ENCODE measurements at places on chromosomes 5 and 9.

GRCh38 chr5:111472579-111472978 lies 39.8 kb downstream of the STARD4 start:
- DNase-seq = no peak

DNA sequence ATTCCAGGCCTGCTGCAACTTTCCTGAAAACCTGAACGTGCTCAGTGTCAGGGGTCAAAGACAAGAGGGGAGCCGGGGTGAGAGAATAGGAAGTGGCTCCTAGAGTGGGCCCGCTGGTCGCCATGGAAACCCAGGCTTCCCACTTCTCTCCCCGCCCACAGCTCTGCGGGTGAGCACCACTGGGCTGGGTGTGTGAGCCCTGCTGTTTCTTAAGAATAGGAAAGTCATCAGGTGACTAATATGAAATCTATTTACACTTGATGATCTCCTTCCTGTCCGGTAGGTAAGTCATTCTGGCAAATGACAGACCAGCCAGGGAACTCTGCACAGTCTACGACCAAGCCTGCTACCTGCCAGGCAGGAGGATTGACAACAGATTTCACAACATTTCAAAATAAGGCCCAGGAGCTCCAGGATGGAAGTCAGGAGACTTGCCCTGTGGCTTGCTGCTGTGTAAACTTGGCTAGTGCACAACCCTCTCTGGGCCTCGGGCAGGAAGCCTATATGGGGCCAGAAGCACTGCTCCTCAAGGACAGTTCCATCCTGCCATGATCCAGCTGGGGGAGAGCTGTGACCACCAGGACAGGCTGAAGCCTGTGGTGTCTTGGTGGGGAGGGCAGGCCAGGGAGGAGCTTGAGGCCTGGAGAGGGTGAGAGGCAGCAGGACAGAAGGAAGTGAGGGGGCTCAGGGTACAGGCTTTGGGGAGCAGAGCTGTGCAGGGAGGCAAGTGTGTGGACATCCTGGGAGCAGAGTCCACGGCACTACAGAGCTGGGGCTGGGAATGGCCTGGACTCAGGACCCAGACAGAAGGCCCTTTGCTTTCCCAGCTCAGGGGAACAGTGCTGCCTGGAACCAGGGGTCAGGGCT lies 60.6 kb downstream of the SHB start:
- no peak for DNase-seq

GRCh38 chr5:39992617-39993202 lies 567.9 kb upstream of the DAB2 start:
- DNase-seq = no peak

DNA sequence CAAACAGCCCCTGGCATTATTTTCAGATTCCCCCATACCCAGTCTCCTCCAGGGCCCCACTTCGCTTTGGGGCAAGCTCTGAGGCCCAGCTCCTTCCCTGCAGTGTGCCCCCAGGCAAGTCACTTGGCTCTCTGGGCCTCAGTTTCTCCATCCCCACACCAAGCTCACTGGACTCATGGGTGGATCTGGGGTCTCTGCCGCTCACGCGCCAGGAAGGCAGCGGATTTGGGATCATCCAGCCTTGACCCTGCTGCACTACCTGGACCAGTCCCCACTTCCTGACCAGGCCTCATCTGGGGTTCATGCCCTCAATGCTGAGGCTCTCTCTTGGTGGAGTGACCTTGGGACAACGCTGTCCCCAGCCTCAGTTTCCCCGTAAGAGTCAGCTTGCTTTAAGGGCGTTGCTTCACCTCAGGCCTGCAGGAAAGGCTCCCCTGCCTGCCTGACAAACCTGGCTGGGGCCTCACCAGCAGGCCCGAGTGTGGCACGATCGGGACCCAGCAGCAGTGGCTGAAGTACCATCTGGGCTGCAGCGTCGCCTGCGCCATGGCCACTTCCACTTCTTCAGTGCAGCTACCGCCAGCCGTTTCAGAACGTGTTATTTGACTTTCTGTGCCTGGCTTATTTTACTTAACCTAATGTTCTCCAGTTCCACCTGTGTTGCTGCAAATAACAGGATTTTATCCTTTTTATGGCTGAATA lies 519.6 kb upstream of the SEMA6A start:
- DNase-seq = no peak

DNA sequence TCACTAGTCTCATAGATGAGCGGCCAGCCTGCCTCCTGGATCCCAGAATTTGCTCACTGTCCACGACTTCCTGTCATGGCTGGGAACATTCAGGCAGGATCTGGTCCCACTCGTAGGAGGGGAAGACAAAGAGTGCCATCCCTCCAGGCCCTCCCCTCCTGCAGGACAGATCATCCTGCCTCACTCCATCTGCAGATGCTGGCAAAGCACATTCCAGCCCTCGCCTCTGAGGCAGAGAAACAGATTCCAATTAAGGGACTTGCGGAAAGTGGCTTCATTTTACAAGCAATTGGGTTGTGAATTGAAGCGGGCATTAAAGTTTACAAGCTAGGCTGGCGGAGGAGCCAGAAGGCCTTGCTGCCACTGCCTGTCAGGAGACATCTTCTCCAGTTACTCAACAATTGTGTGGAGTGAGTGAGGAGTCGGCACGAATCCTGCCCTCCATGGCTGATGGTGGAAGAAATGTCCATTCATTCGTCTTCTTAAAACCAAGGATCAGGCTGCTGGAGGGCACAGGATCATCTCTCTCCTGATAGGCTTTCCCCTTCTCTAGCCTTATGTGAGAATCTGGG lies 41.8 kb upstream of the KCNMB1 start:
- no peak for DNase-seq

DNA sequence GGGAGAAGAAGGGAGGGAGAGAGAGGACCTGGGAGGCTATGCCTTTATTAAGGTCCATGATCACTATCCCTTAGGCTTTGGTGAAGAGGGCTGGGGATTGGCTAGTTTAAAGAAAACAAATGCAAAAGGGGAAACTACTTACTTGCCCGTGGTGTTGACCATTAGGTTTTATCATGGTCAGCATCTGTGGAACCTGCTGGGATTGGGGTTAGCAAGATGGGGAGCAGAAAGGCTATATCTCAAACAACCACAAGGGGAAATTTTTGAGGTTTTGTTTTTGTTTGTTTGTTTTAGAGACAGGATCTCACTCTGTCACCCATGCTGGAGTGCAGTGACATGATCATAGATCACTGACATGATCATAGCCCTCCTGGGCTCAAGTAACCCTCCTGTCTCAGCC lies 9.0 kb upstream of the RAD23B start:
- no peak for DNase-seq

- no peak for DNase-seq
Observed at GRCh38 chr9:116546711-116547581, 140.2 kb upstream of the TRIM32 start.

- DNase-seq = no peak
Observed at GRCh38 chr9:108239696-108240321, 616.0 kb downstream of the ACTL7B start.

Data from NCI-H1092 (cell line).